ENCODE measurements at places on chromosomes 16 and 17.

DNA sequence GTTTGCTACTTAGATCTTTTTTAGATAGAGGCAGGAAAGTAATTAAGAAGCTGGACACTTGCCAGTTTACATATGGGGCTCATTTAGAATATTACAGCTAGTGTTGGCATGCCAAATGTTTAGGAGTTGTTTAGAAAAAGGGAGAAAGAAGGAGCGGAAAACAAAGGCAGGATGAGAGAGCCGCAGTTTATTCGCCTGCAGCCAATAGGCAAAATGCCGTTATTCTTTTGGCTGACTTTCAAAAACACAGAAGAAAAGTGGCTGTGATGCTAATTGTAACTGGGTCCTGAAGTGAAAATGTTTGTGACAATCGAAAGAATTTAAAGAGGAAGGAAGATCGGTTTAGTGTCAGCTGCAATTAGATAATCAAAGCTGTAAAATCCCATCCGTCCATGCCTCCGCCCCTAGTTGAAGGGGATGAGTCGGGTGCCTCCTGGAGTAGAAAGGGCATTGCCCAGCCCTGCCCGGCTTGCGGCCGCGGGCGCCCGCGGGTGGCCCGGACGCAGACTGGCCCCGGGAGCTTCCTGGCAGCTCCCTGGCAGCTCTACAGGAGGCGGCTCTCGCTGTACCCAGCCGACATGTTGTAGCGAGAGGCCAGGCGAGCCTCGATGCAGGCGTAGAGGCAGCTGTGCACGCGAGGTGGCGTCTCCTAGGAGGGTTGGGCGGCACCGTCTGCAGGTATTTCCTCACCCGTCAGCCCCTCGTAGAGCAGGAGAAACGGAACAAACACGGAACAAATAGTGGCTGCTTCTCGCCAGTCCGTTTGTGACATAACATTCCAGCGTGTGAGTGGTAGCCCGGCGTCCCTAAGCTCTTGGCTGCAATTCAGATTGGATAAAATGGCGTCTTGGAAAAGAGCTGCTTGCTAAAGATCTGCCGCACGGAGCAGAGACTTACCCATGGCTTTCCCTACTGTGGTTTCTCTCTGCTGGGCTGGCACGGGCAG is 82.2 kb downstream of the TNRC6C start:
- DNase-seq: no peak

- DNase-seq: no peak
Measured at GRCh38 chr16:51569203-51569931, 418.3 kb upstream of the SALL1 start.

DNA sequence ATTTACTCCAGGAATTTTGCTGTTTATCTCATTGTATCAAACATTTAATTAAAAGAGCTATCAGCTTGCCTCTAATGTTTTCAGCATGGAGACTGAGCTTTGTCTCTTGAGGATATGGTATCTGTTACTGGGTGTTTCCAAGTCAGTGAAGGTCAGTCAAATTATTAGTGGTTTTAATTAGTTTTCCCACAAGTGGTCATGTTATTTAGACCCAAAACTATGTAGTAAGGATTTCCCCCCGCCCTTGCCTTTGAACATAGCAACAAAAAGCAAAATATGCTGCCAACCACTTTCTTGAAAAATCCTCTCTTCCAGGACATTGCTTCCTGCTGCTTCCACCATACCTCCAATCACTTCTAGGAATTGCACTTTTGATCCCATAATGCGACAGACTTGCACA is 355.6 kb downstream of the GRIN2A start:
- DNase-seq: no peak

DNA sequence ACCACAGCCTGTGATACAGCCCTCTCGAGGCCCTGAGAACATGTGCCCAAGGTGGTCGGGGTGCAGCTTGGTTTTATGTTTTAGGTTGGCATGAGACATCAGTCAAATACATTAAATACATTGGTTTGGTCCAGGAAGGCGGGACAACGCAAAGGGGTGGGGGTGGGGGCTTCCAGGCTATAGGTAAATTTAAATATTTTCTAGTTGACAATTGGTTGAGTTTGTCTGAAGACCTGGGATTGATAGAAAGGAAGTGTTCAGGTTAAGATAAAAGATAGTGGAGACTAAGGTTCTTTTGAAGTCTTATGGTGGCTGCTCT is 1.2 kb upstream of the ZKSCAN2 start:
- no peak for DNase-seq

DNA sequence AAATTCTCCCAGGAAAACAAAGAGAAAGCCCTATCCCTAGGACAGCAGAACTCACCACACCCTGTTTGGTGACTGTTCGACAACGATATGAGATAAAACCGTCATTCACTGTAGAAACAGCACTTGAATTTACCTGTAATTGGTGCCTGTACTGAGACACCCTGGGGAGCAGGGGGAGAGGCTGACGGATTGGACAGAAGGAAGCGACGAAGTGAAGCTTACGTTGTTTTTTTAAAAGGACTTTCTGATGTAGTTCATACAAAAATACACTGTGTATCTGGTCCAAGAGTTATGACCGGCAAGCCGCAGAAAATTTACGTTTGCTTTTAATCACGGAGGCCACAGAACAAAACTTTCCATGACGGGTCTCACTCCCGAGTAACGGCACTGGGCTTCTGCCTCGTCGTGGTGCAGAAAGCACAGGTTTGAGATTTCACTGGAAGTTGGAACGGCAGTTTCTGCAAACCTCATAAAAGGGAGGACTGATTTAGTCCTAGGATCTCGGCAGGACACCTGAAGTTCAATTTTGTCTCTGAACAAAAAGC is 9.7 kb downstream of the NXN start:
- DNase-seq: no peak

- DNase-seq: no peak
Measured at GRCh38 chr17:4163951-4164350, 21.0 kb downstream of the CYB5D2 start.

- no peak for DNase-seq
Measured at GRCh38 chr16:1394367-1394951, 20.0 kb downstream of the UNKL start.

DNA sequence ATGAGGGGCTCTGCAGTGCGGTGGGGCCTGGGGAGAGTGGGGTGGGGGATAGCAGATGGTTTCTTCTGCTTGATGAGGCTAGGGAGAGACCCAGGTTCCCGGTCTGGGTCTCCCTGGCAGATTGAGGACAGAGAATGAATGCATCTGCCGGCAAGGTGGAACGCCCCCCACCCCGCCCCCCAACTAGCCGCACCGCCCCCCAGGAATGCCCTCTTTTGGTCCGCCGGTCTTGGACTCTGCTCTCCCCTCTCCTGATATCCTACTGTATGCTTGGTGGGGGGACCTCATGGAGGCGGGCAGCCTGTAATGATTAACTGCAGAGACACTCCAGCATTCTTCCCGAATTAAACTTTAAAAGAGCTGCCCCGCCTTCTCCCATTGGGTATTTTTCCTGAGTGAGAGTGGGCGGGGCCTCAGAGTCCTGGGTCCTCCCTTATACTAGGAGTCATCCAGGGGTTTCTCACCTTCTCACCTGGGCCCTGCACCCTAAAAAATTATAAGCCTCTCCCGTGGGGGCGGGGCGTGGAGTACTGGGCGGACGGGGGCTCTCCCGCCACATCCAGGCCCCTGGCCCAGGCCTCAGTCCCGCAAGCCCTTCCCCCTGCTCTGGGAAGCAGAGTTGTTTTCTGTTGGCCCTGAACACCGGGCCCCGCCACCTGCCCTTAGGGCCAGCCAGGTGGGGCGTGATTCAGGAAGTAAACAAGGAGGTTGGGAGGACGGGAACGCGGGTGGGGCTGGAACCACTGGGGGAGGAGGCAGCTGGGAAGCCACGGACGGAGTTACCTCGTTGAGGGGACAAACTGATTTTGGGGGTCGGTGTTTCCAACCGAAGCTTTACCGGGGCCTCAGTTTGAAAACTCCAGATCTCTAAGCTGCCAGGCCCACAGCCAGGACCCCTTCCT is 1.5 kb downstream of the GRB7 start:
- DNase-seq: no peak

DNA sequence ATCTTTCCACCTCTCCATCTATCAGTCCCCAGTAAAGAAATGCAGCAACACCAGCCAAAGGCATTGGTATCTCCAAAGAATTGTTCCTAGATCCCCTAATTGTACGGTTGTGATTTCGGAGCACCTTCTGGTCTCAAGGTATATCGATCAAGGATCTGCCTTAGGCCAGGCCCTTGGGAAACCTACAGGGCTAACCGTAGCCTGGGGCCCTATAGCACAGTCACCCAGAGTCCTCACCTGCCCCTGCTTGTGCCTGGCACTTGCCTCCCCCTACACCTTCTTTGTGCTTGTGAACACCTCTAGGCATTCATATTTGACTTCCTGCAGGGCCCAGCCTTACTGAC is 16.8 kb upstream of the AURKB start:
- DNase-seq: peak; percentile 14

DNA sequence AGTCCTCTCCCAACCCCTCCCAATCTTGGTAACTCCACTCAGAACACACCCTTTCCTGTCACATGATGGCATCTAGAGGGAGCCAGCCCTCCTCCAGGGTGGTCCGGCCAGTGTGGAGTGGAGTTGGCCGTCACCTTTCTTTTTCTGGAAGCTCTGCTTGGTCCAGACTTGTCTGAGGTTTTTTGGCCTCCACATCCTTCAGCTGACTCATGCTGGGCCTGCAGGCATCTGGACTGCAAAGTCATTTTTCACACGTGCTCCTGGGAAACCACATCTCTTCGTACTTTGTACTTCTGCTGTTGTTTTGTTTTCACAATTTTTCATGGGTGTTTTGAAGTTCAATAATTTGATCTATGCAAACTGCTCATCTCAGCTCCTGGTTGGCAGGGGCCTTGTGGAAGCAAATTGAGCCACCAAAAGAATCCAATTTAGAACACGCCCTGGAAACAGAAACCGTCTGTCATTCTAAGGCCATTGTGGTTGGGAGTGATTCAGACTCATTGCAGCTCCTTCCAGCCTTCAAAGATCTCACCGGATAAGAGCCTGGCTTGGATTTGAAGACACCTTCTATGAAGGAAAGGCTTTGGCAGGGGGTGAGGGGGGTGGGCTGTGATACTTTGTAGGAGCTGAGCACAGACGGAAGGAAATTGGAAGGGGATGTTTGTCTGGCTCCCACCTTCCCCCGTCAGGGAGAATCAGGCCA is 42.4 kb upstream of the NF1 start:
- no peak for DNase-seq

- no peak for DNase-seq
Measured at GRCh38 chr16:675884-676564, 553 bp downstream of the RHBDL1 start.

DNA sequence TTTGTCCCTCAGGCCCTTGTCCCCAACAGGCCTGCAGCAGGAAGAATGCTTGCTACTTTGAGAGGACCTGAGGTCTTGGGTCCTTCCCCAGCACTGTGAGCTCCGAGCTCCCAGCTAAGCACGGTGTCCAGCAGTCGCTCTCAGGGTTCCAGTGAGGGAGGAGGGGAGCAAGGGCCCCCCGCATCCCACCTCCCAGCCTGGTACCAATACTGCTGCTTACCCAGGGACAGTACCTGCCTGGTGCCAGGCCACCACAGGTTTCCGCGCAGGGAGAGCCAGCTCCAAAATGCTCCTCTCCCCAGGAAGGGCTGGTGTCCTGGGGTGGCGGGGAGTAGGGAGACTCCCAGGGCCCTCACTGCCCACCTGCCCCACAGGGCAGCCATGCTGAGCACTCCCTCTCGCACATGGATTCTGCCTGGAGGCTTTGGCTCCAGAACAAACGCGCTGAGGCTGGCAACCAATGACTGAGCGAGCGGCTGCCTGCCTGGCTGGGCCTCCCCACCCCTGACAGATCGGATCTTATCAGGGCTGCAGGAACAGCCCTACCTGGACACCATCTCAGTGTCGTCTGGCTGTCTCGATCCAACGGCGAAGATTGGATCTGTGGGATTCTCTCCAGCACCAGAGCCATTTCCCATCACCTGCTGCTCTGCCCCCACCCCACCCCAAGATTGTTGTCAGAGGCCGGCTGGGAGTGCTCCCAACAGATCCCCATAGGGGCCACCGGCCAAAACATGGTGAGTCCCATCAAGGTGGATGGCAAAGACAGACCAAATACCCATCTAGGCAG is 2.4 kb downstream of the DOK4 start:
- no peak for DNase-seq

- no peak for DNase-seq
Measured at GRCh38 chr16:29907973-29908372, 7.7 kb downstream of the ASPHD1 start.

DNA sequence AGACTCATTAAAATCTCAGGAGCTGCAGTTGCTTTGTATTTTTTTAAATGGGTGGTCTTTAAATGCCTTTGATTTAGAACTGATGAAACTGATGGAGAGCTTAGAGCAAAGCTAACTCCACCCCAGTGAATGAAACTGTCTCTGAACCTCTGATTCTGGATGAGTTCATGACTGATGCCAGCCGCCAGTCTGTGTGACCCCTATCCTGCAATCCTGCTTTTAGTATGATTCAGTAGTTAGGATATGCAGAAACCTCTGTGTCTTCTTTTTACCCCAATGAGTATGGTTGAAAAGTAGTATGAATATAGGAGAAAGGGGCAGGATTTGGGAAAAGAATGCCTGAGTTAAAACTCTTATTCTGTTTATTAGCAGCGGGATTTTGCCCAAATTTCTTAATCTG is 12.3 kb upstream of the SALL1 start:
- no peak for DNase-seq

DNA sequence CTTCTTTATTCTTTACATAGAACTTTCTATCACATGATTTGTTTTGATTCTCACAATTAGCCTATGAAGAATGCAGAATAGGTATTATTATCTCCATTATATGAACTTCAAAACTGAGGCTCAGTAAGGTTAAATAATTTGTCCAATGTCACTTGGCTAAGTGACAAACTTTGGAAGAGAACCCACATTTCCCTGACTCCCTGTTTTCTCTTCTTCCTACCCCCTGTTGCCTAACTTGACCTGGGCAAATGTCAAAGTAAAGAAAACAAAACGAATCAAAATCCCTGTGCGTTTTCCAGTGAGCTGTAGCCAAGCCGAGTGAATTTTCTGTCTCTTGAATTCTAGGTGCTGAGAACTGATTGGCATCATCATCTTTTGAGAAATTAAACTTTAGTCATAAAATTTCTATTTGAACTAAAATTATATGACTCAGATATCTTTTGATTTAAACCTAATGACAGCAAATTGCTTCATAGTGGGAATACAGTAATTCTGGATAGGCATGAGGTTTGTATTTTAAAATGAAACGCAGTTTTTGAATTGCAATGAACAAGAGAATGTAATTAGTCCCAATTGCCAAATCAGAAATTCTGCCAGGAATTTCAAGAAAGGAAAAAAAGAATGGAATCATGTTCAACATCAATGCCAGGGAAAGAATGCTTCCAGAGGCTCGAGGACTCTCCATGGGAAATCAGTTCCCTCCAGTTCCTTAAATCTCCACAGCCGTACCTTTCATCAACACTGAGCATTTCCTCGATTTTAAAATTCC is 4.6 kb upstream of the NACA2 start:
- DNase-seq: no peak

Data from hematopoietic multipotent progenitor cell treated with erythropoietin and hydrocortisone succinate and interleukin-3 and kit ligand, for 17 days (in vitro differentiated cells).